Thyroid gland (tissue), 4 donors: ENCODE measurements at places on chromosomes 12 and 14.

- DNase-seq, result no peak
Observed at GRCh38 chr14:66758031-66758613, 250.2 kb downstream of the GPHN start.

- no peak for DNase-seq
Observed at GRCh38 chr14:61213920-61214319, 67.2 kb downstream of the TMEM30B start.

- no peak for DNase-seq
Observed at GRCh38 chr12:115481141-115481540, 796.4 kb downstream of the MED13L start.

DNA sequence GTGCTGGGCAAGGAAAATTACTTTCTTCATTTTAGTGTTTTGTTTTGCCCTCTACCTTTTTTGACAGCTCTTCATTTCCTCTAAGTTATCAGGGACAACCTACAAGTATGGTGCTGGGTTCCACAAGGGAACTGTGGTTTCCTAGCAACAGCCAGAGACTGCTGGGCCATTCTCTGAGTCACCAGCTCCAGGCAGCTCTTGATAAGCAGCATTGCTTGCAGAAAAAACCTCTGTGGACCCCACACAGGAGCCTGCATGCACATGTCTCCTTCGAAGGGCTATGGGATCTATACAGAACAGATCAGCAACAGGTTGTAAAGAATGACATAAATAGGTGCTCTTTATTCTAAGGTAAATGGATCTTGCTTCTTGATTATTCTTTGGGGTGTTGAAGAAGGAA is 81.0 kb upstream of the CCDC196 start:
- DNase-seq, result no peak

DNA sequence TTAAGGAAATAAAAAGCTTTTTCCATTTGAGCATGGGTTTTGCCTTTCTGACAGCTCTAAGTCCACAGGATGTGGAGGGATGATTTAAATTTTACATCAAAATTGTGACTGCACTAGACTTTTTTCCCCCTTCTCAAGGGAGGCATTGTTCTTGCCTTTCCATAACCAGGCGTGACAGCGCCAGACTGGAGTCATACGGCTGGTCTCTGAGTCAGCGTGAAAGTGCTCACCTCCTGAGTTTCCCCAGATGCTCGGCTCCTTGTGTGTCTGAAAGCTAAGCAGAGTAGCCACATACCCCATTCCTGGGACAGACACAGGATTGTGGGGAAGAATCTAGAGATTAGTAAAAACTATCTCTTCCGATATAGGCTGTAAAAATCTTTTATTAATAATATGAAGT is 43.1 kb downstream of the SOX5 start:
- DNase-seq, result no peak

DNA sequence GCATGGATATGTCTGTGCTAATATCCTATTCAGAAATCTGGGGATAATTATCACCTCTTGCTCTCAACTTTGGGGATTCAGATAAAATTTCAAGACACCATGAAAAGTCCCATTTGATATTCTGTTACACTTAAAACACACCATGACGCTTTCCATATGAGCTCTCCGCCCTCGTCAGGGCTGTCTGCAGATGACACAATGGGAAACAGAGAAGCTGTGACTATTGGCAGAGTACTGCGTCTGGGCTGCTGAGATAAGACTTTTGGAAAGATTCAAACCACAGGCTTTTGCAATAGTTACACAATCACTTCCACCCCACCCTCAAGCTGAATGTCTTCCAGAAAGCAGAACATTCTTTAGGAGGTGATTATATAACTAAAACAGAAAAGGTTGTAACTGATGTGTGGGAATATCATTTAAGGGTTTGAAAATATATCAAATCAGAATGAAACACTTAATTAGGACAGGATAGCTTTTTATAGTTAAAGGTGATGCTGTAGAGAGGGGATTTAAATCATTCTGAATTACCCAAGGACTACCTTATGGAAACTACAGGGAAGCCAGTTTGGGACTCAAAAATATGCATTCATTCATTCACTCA is 75.3 kb upstream of the TMPO start:
- no peak for DNase-seq

GRCh38 chr12:69266036-69266635 is 26.8 kb downstream of the CPSF6 start:
- no peak for DNase-seq

DNA sequence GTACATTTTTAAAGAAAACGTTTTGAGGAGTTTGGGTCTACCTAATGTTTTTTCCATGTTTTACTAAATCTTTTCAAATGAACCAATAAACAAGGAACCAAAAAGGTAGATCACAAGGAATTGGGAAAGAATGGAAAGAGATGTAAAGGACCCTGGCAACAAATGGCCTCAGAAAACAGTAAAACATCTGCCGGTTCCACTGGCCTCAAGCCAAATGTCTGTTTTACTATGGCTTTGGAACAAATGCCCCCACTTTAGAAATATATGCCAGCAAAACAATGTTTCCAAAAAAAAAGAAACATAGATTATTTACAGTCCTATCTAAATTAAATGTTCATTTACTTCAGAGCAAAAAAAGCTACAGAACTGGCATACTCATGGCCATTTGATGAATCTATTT is 3.0 kb downstream of the TRMT5 start:
- DNase-seq, result no peak

DNA sequence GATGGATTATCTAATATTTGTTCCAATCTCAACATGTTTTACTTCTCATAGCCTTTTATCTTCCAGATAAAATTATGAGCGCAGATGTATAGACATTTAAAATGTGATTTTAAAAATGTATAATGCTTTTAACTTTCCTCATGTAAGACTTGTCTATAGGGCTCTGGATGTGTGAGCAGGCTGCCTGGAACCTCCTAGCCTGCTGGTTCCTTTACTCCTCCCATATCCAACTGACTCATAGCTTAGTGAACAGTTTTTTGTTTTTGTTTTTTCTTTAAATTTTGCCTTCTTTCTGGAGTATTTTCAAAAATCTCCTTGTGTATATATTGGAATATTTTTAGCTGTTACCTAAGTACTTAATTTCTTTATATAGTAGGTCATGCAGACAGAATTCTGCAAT is 115.4 kb downstream of the PDE3A start:
- no peak for DNase-seq

- no peak for DNase-seq
Observed at GRCh38 chr12:7656121-7656520, 9.6 kb downstream of the APOBEC1 start.

DNA sequence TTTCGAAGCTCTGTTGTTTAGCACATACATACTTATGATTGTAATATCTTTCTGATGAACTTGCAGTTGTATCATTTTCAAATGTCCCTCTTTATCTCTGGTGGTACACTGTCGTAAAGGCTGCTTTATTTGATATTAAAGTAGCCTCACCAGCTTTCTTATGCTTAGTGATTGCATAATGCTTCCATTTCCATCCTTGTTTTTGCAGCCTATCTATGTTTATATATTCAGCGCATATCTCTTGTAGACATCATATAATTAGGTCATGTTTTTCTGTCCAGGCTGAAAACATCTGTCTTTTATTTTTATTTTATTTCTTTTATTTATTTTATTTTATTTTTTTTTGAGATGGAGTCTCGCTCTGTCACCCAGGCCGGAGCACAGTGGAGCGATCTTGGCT is 34.6 kb downstream of the ACAD10 start:
- no peak for DNase-seq

- DNase-seq, result no peak
Observed at GRCh38 chr14:92794547-92794941, 439 bp downstream of the GOLGA5 start.

- peak; percentile 79 for DNase-seq
Observed at GRCh38 chr12:113136128-113136989, 798 bp upstream of the RASAL1 start.

- DNase-seq, result no peak
Observed at GRCh38 chr14:73723406-73723796, 9.2 kb upstream of the PNMA1 start.

DNA sequence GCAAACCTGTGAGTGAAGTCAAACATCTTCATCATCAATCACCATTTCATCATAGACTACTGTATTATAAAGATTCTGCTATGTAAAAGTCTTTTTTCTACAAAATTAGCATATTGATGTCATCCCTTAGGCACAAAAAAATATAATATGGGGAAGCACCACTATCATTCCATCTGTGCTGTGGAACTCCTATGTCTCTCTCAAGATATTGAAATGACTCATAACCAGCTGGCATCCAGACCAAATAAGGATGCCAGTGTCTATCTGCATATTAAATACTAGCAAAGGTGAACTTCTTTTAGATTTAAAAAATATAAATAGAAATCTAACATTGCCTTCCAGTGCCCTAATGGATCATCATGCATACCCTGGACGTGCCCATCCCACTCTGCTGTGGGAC is 17.9 kb upstream of the DCAF5 start:
- DNase-seq, result no peak

GRCh38 chr14:36300337-36300736 is 20.1 kb downstream of the MBIP start:
- DNase-seq, result no peak

- DNase-seq, result no peak
Observed at GRCh38 chr12:9646794-9647781, 22.4 kb upstream of the CLEC2D start.

GRCh38 chr12:54413284-54414190 is 5.5 kb downstream of the ITGA5 start:
- DNase-seq, result no peak
